ENCODE measurements at places on chromosomes 4 and X. TPM values are rescaled to one million over a fixed set of nuclear protein-coding genes. Genes with fewer than 3 reads are reported as not detected.

SMIM9 gene
- total RNA-seq: not detected

CXorf49B gene
- total RNA-seq: not detected

ZNF711 gene
- 1.5 TPM for total RNA-seq

GRCh38 chr4:121034017-121034416, 38.3 kb downstream of the NDNF start:
- H3K36me3 ChIP-seq: no peaks in the 10 kb centered on the region
- DNase-seq: no peak
- no peak overlapping the region for H3K4me3 ChIP-seq

GRCh38 chrX:118189000-118189399, 72.4 kb upstream of the KLHL13 start:
- H3K36me3 ChIP-seq: no peaks in the 10 kb centered on the region
- H3K4me3 ChIP-seq: no peak overlapping the region
- H3K4me1 ChIP-seq: no peaks in the 10 kb centered on the region
- H3K27ac ChIP-seq: no peak overlapping the region

DNA sequence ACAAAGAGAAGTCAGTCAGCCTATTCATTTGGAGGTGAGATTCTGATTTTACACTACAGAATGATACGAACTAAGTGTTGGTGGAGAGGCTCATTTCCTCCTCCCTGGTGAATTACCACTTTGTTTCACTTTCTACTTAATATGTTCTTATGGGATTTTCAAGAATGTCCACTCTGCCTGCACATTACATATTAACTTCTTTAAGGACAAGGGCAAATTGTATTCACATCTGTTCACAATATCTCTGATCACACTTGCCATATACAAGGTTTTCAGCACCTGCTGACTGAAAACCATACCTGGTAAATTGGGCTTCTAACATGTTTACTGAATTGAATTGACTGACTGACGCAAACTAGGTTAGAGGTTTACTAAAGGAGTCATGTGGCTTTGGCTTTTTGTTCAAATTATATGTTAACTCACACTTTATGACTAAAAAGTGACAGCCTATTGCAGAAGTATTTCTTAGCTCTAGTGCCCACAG, 188.4 kb upstream of the MBNL3 start:
- no peaks in the 10 kb centered on the region for H3K4me1 ChIP-seq
- H3K27ac ChIP-seq: no peak overlapping the region
- no peak for DNase-seq
- no peaks in the 10 kb centered on the region for H3K36me3 ChIP-seq
- no peaks in the 10 kb centered on the region for H3K27me3 ChIP-seq

GRCh38 chr4:158915683-158916241, 146.9 kb downstream of the FNIP2 start:
- H3K27me3 ChIP-seq: no peaks in the 10 kb centered on the region
- peaks cover 31% of the 10 kb centered on the region for H3K4me1 ChIP-seq
- H3K36me3 ChIP-seq: no peaks in the 10 kb centered on the region
- peak; percentile 48 for DNase-seq
